ENCODE measurements at places on chromosomes 4 and X.

GRCh38 chr4:21757248-21757647, 191.3 kb downstream of the KCNIP4 start:
- DNase-seq = no peak

- no peak for DNase-seq
Observed at GRCh38 chrX:49784747-49785280, 44.3 kb upstream of the PAGE4 start.

DNA sequence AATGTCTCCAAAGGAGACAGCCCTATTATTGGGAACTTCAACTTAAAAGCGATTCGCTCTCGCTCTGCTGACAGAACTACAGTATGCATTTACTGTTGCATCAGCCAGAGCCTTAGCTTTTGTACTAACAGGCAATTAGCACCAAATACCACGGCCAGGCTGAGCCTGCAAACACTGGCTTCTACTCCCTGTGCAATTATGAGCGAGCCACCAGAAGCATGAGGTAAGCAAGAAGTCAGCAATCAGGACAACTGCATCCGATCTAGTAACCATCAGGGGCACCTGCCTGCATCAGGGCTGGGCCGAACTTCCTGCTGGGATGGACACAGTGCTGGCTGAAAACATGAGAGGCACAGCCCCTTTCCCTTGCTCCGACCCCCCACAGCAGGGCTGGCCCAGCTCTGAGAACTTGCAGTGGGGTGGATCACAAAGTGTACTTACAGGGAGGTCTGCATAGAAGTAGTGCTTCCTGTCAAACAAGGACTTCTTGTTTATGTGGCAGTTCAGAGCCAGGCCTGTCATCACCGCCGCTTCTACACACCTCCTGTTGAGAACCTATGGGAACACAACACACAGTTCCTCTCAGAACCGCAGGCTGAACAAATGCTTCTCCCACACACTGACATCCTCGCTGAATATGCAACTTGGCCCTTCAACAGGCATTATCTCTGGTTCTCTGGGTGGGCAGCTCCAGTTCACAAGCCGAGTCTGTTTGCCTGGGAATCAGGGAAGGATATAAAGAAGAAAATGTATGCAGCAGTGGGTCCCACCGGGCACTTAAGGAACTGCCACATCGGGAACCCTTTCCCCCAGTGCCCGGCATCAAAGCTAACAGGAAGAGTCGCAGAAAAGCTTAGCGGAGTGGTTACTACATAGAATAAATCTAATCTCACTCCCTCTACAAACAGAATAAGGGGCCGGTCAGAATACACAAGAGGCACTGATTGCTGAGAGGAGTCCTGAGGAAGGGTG, 41.5 kb downstream of the GATB start:
- no peak for DNase-seq

DNA sequence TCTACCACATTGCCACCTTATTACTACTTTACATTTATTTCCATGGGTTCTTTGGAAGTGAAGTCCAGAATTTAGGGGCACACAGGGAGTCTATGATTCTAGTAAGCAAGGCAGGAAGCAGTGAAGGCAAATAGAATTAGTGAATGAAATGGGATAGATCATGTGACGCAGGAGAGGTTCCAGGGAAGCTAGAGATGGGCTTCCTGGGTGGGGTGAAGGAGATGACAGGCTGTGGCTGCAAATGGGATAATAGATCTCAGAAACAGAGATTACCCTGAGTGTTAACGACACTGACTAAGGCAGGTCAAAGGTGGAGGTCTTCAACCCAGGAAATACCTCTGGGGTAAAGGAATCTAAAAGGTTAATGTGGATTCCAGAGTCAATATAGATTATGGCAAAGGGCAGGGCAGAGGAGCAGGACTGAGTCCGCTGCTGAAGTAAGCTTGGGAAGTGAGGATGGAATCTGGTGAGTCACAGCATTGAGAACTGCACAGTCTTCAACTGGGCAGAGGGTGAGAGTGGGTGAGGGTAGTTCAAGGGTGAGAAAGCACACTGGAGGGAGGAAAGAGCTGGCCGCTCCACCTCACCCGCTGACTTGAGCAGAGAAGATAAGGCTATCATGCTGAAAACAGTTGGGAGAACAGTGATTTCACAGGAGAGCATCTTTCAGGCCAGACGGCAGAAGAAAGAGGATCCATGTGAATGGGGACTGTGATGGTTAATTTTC, 70.8 kb downstream of the ANXA3 start:
- no peak for DNase-seq

DNA sequence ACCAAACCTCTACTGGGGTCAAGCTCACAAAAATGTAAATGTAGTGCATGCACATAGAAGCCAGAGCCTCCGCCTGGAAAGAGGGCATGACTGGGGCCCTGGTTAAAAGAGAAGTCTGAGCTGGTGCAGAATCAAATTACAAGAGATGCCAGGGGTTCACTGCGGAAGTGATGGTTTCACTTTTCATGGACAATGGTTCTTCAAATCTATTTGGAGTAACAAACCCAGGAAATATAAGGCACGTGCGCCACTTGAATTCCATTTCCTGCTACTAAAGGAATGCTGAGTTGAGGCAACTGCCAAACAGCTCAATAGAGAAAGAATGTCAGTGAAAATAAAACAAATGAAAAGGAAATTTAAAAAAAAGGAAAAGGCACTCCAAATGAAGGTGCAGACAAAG, 79.8 kb downstream of the FUNDC1 start:
- DNase-seq = no peak

All from stimulated activated CD4-positive, alpha-beta T cell treated with anti-CD3 and anti-CD28 coated beads, Interleukin-1b, Interleukin-23, amount 100 ng/mL, for 4 hours (primary cell).